ENCODE measurements at places on chromosomes 16 and 17.

- DNase-seq = no peak
Measured at GRCh38 chr16:351804-352520, 561 bp downstream of the AXIN1 start.

DNA sequence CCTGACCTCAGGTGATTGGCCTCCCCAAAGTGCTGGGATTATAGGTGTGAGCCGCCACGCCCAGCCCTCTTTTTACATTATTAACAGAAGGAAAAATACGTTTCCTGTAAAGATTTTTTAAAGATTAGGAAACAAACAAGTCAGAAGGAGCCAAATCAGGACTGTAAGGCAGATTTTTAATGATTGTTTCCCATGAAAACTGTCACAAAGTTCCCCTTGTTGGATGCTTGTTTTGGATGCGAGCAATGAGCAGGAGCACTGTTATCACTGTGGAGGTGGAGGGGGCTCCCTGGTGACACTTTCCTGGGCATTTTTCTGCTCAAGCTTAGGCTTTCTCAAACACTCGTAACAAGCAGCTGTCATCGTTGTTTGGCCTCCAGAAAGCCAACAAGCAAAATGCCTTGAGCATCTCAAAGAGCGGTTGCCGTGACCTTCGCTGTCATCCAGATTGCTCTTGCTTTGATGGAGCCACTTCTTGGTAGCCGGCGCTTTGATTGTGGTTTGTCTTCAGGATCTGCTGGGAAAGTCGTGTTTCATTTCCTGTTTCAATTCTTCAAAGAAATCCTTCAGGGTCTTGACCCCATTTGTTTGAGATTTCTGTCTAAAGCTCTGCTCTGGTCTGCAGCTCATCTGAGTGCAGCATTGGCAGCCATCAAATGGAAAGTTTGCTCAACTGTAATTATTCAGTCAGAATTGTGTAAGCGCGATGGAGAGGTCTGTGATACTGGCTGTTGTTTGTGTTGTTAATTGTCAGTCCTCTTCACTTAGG is 128.7 kb downstream of the RPTOR start:
- DNase-seq = no peak

- no peak for DNase-seq
Measured at GRCh38 chr16:85394456-85395206, 218.5 kb upstream of the GSE1 start.

GRCh38 chr17:33012522-33013033 is 20.9 kb downstream of the SPACA3 start:
- DNase-seq = no peak

- DNase-seq = no peak
Measured at GRCh38 chr17:41610965-41611640, 1.5 kb downstream of the KRT16 start.

DNA sequence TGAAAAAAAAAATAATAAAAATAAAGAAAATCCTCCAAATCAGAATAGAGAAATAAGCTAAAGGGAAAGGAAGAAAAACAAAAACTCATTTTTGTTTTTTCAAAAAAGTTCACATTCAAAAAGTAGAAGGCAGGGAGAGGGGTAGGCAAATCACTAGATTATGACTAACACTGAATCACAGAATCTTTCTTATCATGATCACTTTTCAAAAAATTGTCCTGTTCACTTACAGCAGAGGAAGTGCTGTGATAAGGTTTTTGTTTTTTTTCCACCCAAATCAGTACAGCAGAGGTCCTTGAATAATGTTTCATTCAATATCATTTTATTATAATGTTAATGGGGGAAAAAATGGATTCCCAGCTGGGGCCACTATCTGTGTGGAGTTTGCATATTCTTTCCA is 106.4 kb downstream of the CA4 start:
- no peak for DNase-seq

GRCh38 chr16:89902980-89903379 is 15.7 kb upstream of the MC1R start:
- DNase-seq = no peak

DNA sequence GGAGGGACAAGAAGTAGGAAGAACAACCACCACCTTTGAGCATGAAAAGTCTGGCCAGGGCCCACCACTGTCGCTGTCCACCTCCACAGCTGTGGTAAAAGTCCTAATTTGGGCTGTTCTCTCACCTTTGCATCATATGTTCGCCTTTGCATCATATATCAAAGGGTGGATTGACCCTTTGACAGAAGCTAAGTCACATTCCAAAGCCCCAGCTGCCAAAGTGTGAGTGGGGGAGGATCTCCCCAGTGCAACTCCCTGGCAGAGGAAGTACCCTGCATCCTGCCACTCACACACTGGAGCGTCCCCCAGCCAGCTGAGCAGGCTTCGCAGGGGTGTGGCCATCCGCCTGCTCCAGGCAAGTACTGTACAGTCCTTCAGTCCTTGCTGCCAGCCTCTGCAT is 12.7 kb upstream of the SPECC1 start:
- DNase-seq = no peak

DNA sequence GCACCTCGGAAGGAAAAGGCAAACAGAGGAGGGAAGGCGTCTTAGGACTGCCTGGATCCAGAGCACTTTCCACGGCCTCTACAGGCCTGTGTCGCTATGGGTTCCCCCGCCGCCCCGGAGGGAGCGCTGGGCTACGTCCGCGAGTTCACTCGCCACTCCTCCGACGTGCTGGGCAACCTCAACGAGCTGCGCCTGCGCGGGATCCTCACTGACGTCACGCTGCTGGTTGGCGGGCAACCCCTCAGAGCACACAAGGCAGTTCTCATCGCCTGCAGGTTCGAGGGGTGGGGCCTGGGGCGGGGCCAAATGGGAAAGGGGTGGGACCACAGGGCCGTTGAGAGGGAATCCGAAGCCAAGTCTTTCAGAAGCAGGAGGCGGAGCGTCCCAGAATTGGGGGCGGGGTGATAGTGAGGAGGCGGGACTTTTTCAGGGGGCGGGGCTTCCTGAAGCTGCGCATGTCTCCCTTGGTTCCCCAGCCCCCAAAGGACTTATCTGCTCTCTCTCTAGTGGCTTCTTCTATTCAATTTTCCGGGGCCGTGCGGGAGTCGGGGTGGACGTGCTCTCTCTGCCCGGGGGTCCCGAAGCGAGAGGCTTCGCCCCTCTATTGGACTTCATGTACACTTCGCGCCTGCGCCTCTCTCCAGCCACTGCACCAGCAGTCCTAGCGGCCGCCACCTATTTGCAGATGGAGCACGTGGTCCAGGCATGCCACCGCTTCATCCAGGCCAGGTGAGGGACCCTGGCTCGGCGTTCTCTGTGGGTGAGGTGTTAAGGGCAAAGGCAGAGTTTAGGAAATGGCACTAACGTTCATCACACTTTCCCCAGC is 939 bp downstream of the BCL6B start:
- peak; percentile 85 for DNase-seq

DNA sequence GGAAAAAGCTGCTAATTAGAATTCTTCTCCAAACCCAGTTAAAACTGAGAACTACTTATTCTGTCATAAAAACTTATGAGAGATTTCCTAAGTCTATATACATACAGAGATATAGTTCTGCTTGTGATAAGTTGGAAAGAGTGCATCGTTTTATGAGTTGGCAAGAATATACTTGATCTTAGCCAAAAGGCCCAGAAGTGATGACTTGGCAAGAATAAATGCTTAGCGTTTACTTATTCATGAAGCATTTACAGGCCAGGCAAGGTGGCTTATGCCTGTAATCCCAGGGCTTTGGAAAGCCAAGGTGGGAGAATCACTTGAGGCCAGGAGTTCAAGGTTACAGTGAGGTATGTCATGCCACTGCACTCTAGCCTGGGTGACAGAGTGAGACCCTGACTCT is 81.7 kb downstream of the CYB561 start:
- DNase-seq = no peak

- DNase-seq = no peak
Measured at GRCh38 chr17:42132941-42133340, 10.3 kb downstream of the HSPB9 start.

DNA sequence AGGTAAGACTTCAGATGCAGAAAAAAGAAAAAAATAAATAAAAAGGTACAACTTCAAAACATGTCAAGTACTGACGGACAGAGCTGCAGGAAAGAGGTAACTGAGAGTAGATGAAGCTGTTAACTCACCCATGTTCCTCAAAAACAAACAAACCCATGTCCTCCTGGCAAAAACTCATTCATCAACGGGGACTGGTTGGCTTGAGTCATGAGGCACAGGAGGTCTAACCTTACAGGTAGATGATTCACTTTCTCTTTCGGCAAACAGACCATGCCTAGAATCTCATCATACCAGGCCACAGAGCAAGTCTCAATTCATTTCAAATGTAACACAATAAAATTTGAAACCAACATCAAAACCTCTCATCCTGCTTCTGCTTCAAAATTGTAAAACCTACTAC is 12.3 kb upstream of the FASN start:
- DNase-seq = no peak

- DNase-seq = peak; percentile 72
Measured at GRCh38 chr17:76385892-76386786, 1.7 kb downstream of the SPHK1 start.

GRCh38 chr17:38728290-38728831 is 1.8 kb upstream of the CISD3 start:
- peak; percentile 53 for DNase-seq

GRCh38 chr17:72967277-72967970 is 125.1 kb downstream of the SLC39A11 start:
- no peak for DNase-seq

DNA sequence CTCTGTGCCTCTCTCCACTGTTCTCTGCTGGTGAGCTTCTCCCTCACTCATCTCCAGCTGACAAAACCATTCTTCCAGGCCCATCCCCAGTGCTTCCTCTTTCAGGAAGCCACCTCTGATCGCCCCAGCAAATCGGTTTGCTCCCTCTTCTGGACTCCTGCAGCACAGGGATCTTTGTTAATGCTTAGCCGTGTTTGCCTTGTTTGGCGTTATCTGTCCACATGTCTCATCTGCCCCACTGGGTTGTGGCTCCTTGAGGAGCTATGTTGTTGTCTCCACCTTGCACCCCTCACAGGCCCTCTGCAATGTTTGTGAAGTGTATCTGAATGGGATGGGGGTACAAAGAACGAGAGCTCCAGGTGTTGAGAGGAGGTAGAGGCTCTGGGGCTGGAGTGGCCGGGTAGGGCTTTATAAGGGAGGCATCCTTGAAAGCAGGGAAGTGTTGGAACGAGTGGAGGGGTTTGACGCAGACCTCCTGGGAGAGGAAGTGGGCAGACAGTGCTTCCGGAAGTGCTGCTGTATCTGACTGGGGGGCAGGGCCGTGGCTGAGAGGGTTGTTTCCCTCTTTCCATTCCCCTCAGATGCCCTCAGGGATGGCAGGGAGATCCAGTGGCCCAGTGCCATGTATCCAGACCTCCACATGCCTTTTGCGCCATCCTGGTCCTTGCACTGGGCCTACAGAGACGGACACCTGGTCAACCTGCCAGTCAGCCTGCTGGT is 27.8 kb downstream of the CASKIN2 start:
- peak; percentile 27 for DNase-seq

- DNase-seq = no peak
Measured at GRCh38 chr17:68763562-68763961, 162.4 kb upstream of the FAM20A start.

DNA sequence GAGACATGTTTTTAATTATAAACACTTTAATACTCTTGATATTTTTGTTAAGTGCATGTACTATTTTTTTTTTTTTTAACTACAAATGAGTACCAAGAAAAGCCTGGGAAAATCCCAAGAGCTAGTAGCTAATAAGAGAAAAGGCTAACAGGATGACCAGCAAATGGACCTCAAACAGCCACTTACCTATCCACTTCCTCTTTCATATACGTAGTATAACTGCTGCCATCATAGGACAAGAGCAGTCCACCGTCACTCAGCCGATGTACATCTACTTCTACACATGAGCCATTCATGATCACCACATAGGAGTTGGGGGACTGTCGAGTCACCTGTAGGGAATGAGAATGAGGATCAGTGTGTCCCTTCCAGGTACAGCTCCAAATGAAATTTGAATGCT is 128.0 kb upstream of the C17orf78 start:
- no peak for DNase-seq

GRCh38 chr16:73031984-73032383 is 15.9 kb downstream of the ZFHX3 start:
- DNase-seq = no peak

DNA sequence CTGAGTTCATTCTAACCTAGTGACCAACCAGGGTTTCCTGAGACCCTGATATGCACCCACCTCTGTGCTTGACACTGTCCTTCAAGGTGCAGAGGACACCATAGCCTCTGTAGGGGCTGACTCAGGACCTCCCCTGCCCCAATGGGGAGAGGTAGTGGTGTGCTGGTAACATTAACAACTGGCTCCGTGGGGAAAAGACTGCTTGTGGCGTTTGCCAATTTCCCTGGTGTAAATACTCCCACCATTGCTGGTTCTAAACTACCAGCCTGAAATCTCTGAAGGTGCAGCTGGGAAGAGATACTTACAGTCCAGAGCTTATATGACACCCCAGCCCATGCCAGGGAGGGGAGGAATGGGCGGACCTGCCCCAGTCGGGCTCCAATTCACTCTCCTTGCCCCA is 54.9 kb downstream of the ENGASE start:
- DNase-seq = no peak

DNA sequence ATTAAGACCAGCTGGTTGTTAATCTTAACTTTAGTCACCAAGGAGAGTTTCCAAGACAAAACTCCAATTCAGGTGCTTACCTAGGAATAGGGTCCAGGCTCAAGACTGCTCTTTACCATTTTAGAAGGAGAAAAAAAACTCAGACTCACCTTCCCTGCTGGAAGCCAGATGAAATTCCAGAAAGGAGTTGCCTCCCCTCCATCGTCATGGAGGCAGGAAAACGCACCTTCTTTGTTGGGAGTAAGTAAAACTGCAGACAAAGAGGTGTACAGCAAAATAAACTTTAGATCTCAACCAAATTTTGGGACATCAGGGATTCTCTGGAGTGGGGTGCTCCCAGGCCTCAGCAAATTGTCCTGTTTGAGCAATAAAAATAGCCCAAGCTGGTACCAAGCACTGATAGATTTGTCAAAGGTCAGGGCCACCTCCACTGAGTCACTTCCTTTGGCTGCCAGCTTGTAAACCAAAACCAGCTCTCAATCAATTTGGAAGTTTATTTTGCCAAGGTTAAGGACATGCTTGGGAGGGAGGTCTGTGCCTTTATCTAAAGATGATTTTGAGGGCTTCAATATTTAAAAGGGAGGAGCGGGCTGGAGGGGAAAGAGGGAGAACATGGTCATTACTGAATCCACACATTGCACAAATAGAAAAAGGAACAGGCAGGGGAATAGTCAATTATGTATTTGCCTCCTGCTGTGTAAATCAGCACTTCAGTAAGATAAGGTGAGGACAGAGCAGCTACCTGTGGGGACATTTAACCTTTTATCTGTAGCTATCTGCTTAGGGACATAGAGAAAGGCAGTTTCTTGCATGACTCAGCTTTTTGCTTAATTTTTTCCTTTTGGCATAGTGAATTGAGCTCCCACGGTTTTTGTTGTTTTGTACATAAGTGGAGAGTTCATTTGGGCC is 1.5 kb upstream of the ALDH3A2 start:
- no peak for DNase-seq

GRCh38 chr17:2211661-2212399 is 91.8 kb downstream of the SMG6 start:
- DNase-seq = no peak

DNA sequence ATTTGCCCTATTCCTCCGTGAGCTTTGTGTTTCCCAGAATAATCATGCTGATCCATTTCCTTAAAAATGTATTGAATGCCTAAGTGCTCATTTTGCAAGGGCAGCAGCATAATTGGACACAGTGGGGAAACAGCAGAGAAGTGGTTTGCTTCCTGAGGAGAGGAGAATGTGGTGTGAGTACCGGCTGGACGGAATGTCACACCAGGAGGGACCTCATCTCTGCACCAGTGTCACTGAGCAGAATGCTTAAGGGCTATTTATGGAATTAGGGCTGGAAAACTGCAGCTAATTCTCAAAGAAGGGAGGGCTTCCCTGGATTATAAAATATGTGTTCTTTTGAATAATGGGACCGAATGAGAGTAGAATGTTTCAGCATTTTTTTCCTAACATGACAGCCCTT is 1100.6 kb upstream of the RBFOX1 start:
- DNase-seq = no peak

Data from stimulated activated CD8-positive, alpha-beta memory T cell treated with anti-CD3 and anti-CD28 coated beads, Interleukin-12 subunit alpha, Interleukin-12 subunit beta, amount 100 ng/mL, for 1 hour (primary cell).